ENCODE measurements at places on chromosomes 12 and 14.

- no peak for DNase-seq
Measured at GRCh38 chr12:40184493-40185302, 40.1 kb upstream of the LRRK2 start.

DNA sequence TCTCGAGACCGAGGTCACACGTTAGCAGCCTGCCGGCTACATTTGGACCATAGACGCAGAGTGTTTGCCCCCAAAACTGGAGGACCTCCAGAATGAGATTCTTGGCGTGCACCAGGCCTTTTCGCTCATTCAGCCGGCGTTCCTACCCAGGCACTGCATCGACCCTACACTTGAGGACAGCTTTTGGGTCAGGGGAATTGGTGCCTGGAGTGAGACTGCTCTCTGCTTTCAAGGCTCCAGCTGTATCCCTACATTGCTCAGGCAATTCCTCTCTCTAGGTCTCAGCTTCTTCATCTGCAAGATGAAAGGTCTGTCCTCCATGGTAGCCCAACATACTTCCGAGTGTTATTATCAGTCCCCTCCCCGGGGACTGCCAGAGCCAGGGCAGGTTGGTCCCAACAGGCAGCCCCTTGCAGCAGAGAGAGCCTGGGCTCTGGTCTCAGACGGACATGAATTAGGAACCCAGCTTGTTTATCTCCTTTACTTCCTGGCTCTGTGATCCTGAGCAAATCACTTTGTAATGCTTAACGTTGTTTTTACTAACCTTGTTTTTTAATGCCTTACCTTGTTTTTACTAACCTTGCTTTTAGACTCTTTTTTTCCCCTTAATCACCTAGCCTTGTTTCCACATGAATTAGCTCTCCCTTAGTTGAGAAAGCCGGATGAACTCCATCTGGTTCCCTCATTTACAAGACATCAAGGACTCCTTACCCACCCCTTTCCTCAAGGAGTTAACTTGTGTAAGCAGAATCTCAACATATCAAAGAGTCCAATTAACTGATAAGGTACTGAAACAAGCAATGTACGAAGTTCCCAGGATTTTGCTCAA is 892 bp downstream of the TCHP start:
- no peak for DNase-seq

GRCh38 chr14:52951681-52952554 is 1.1 kb upstream of the FERMT2 start:
- peak; percentile 51 for DNase-seq

DNA sequence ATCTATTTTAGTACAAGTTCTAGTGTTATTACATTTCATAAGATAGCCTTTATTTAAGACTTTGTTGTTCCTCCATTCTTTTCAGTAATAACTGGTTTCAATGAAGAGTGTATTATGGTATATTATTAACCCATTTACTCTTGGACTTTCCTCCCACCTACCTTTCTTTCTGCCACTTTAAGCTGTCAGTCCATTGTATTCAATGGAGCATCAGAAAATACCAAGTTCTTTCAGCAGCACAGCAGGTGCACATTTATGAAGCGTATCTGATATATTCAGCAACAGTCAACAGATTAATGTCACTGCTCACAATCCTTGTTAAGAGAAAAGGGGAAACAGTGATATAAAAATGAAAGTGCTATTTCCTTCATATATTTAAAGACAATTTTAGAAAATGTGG is 660.9 kb downstream of the C12orf50 start:
- no peak for DNase-seq

DNA sequence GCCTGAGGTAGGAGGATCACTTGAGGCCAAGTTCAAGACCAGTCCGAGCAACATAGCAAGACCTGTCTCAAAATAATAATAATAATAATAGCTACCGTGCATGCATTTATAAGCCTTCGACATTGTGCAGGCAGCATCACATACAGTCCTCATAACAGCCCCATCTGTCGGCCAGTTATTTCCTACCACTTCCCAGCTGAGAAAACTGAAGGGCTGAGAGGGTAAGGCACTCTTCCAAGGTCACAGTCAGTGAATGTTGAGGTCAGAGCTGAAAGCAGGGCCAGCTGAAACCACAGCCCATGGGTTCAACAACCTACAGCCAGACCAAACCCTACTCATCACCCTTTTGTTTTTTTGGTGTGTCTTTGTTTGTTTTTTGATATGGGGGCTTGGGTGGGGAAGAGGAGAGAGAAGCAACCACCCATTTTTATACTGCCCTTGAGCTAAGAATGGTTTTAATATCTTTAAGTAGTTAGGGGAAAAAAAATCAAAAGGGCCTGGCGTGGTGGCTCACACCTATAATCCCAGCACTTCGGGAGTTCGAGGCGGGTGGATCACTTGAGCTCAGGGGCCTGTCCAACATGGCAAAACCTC is 16.8 kb upstream of the ITPK1 start:
- no peak for DNase-seq
